ENCODE measurements at places on chromosomes 2 and 18.

GRCh38 chr2:204604061-204604460 lies 58.8 kb downstream of the PARD3B start:
- DNase-seq = no peak

- DNase-seq = no peak
Measured at GRCh38 chr2:128195435-128195984, 104.5 kb downstream of the UGGT1 start.

DNA sequence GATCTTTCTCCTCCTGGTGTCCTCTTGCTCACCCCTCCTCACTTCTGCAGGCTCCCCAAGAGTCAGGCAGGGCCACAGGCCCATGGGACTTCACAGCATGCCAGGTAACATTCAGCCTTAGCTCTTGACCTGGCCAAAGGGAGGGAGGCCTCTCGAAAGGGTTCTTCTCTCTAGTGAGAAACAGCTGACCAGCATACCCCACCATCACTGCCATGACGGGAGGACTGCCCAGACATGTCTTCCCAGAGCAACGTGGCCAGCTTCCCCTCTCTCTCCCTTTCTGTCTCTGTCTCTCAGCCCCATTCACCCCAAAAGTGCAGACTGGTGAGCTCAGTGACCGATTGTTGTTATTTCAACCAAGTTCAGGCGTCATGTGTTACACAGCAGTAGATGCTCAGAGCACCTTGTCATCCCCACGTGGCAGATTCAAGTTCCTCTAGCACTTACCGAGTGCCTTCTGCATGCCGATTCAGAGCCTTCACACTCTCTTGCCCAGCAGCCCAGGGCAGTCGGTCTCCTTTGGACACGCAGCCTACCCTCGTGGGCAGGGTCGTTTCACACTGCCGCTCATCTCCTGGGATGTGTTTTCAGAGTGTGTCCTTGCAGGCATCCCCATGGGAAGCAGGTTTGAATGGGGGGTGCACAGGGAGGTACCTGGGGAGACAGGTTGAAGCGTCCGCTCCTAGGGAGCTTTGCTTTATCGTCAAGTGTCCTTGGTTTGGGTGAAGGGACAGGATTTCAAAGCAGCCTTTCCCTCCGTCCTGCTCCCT lies 259.9 kb downstream of the NDUFA10 start:
- DNase-seq = no peak

- no peak for DNase-seq
Measured at GRCh38 chr2:238555786-238556542, 129.2 kb downstream of the ASB1 start.

- no peak for DNase-seq
Measured at GRCh38 chr18:32019251-32019948, 775 bp downstream of the RNF125 start.

DNA sequence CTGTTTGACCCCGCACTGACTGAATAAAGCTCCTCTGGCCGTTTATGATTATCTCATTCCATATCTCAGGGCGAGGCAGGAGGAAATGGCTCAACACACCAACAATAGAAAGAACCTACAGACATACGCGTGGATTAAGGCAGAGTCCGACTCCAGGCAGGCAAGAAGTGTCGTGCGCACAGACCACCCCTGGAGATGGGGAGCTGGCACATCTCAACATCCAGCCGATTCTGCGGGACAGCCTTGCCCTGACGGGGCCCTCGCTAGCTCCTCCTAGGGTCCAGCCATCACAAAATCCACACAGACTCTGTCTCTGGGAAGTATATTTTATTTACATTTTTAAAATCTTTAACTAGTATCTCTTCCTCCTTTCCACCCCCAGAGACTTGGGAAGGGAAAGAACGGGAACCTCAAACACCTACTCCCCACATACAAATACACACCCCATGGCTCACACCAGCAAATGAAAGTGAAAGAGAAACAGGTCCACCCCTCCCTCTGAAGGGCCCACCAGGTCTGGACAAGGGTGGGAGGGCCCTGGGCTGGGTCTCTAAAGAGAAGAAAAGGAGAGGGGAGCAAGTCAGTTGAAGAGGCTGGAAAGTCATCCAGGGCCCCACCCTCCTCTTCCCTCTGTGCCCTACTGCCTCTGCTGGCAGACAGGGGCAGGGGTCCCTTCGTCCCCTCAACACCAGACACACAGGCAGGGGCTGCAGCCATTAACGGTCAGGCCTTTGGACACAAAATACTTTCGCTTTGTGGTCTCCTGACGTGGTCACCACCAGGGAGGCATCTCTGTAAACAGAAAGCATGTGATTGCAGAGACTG lies 3.2 kb downstream of the GPBAR1 start:
- no peak for DNase-seq

DNA sequence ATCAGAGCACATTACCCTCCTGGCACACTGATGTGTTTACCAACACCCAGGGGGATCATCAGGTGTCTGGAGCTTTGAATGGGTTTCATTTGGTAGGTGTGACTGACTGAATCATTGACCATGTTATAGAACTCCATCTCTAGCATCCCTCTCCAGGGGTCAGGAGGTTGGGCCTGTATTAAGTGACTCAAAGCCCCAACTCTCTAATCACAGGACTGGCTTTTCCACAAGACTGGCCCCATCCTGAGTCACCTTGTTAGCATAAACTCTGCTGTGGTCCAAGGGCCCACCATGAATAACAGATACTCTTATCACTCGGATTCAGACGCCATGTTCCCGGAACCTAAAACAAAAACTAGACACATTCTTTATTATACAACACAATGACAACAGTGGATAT lies 125.9 kb upstream of the NDUFV2 start:
- no peak for DNase-seq

GRCh38 chr2:120104772-120105171 lies 91.9 kb downstream of the EPB41L5 start:
- no peak for DNase-seq

DNA sequence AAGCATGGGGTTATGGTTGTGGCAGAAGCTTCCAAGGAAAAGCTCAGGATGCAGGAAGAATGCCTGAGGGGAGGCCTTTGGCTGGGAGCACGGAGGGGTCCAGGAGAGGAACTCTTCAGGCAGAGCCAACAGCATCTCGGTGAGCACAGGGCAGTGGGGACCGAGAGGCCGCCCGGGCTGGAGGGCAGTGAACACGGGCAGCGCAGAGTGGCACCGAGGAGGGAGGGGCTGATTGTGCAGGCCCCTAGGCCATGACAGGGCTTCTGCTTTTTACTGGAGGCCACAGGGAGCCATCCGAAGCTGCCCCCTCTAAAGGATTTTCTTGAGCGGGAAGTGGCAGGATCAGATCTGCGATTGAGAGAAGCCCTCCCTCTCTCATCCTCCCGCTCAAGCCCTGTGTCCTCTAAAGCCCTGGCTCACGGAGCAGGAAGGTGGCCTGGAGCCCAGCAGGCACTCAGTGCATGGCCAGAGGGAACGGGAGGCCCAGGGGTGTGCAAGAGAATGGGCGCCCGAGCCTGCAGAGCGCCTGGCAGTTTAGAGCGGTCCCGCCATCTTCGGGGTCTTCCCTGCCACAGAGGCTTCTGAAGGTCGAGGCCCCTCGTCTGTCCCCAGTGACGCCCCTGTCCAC lies 110.0 kb upstream of the STON1 start:
- DNase-seq = no peak

DNA sequence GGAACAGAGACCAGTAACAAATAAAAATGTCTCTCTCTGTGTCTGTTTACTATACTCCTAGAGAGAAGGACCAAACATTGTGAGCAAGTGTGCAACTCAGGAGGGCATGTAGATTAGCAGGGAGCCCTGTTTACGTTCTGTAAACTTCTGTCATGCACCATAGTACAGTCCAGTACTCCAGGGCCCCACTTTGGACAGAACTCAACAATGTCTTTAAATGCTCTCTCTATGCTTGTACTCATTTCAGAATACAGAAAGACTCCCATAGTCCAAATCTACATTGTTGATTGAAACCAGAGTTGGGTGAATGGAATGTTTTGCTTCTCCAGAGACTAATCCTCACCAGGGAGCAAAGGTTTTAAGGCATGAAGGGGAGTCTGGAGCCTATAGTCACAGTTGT lies 934.8 kb downstream of the NRXN1 start:
- no peak for DNase-seq

DNA sequence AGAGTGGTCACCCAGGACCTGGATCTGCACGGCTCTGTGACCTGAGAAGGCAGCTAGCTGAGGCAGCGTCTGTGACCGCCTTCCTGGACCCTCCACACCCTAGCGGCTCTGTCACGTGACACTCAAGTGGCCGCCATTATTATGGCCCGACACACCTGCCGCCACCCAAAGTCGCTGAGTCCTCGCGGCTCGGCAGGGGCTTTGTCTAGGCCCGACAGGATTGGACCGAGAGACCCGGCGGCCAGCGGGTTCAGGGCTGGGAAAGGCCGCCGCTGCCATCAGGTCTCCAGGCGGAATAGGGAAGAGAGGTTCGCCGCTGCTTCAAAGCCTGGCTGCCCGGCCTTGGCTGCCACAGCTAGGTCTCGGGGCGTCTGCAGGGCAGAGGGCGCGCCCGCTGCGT lies 1162.5 kb upstream of the LRRTM1 start:
- DNase-seq = no peak

DNA sequence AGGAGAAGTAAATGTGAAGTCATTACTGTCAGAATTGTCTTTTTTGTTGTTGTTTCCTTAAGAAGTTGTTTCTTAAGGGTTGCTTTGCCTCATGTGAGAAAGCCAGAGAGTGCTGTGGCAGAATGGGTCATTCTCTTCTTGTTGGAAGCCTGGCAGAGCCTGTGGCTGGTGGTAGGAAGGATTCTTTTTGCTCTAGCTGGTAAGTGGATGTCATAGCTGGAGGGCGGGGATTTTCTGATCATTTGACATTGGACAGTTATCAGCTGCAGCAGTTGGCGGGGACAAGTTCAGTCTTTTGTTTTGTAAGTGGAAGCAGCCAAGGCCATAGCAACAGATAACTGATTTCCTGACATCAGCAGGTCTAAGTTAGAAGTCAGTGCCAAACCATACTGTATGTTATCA lies 5.5 kb upstream of the RMDN2 start:
- no peak for DNase-seq

GRCh38 chr2:44912660-44913059 lies 28.8 kb upstream of the SIX3 start:
- DNase-seq = no peak

DNA sequence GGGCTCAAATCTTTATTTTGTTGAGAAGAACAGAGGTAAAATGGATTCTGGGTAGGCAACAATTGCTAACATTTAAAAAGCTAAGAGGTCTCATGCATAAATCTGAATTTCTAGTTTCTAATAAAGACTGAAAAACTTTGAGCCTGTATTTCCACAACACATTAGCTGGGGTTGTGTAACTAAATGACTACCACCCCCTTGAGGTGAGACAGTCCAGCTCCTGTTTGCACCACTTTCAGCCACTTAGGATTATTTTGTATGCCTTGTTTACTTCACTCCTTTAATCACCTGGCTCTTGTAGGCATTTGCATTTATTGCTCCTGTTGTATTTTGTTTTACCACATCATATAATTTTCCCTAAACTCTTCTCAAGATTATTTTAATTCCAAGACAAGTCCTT lies 376.6 kb downstream of the PTH2R start:
- DNase-seq = no peak

GRCh38 chr2:205180730-205181129 lies 501.6 kb upstream of the NRP2 start:
- DNase-seq = no peak

- no peak for DNase-seq
Measured at GRCh38 chr2:126864861-126865260, 33.8 kb upstream of the TEX51 start.

- no peak for DNase-seq
Measured at GRCh38 chr2:208269091-208269490, 3.0 kb downstream of the PIKFYVE start.

GRCh38 chr2:226137201-226137811 lies 662.3 kb downstream of the IRS1 start:
- no peak for DNase-seq

DNA sequence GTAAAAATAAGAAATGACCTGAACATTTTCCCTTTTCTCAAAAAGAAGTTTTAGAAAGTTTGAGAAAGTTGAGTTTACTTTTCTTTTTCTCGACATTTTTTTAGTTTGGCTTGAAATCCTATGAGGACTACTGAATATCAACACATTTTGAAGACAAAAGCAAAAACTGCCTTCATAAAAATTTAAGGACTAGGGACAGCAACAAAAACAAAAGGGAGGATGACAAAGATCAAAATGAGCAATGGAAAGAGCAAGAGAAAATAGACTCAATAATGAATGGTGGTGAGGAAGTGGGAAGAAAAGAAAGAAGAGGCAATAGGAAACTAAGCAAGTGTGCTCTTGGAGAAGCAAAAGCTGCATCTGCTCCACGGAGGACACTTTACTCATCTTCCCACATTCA lies 82.5 kb downstream of the ABCA12 start:
- no peak for DNase-seq

DNA sequence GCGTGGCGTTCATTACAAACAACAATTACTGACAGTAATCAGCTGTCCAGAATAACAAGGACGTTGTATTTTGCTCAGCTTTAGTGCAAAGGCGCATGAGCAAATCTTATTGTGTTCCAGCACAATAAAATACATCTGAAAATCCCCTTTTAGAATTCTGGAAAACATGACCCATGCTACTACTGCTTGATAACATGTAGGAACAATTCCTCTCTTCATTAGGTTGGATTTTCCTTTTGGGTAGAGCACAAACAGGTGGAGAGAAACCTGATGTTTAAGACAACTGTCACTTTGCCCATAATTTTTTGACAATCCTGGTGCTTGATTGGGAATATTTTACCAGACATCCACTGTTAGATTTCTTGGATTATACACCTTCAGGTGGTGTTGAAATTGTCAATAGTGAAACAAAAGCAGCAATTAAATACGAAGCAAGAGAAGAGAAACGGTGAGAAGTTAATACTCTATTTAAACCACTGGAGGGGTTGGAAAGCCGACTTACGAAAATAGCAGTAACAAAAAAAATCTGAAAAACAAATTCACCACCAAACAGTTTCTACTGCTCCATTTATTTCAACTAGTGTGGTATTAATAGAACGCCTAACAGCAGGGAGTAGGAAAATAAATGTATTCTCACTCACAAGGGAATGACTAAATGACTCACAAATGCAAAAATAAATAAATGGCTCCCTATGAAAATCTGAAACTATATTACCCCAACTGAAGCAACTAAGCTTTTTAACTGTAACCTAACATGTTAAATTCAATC lies 102.7 kb downstream of the CPO start:
- DNase-seq = no peak

DNA sequence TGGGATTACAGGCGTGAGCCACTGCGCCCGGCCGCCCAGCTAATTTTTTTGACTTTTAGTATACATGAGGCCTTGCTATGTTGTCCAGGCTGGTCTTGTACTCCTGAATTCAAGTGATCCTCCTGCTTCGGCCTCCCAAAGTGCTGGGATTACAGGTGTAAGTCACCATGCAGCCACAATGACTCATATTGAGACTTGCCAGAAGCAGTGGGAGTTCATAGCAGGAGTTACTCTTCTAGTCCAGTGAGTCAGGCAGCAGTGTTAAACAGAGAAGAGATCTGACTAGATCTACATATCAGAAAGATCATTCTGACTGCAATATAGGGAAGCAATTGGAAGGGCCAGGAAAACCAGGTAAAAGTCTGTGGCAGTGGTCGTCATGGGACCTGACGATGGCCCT lies 1.5 kb upstream of the FLACC1 start:
- DNase-seq = no peak
